GM13976 (cell line): ENCODE measurements at places on chromosomes 11 and 22.

- peak; percentile 94 for DNase-seq
Observed at GRCh38 chr11:116787786-116788486, at the start of gene ZPR1. ZPR1 (minus strand) TSS chr11:116788023; CDS start chr11:116787990, 33 bp downstream.

DNA sequence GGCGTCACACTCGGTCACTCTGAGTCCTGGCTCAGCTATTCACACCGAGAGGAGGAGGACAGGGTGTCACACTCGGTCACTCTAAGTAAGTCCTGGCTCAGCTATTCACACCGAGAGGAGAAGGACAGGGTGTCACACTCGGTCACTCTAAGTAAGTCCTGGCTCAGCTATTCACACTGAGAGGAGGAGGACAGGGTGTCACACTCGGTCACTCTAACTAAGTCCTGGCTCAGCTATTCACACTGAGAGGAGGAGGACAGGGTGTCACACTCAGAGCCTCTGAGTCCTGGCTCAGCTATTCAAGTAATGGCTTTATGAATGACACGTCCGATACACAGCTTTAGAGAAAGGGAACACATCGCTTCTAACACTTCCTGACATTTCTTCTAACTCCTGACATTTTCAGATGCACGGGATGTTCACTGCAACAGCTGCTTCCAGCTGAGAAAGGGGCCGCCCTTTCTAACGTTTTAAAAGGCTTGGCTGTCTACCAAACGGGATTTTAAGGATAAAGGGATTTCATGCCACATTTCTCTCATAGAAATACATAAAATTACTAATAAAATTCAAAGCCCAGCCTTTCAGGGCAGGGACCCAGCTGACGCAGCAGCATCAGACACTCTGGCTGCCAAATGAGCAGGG, 28.1 kb downstream of the DRD4 start:
- no peak for DNase-seq

DNA sequence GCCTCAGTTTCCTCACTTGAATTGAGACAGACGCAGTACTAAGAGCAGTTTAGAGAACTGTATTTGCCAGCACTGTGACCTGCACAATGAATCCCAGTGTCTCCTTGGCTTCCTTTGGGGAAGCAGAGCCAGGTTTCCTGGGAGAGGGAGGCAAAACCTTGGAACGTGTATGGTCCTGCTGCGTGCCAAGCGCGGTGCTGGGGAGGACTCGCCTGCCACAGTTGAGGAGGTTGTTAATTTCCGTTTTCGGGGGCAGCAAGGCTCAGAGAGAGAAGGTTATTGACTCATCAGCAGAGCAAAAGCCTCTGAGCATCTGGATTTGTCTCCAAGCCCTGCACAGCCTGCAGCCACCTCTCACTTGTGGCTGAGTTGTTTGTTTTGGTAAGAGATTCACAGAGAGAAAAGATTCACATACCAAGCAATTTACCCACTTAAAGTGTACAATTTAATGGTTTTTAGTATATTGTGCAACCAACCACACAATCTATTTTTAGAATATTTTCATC, 10.8 kb downstream of the SYT12 start:
- no peak for DNase-seq

DNA sequence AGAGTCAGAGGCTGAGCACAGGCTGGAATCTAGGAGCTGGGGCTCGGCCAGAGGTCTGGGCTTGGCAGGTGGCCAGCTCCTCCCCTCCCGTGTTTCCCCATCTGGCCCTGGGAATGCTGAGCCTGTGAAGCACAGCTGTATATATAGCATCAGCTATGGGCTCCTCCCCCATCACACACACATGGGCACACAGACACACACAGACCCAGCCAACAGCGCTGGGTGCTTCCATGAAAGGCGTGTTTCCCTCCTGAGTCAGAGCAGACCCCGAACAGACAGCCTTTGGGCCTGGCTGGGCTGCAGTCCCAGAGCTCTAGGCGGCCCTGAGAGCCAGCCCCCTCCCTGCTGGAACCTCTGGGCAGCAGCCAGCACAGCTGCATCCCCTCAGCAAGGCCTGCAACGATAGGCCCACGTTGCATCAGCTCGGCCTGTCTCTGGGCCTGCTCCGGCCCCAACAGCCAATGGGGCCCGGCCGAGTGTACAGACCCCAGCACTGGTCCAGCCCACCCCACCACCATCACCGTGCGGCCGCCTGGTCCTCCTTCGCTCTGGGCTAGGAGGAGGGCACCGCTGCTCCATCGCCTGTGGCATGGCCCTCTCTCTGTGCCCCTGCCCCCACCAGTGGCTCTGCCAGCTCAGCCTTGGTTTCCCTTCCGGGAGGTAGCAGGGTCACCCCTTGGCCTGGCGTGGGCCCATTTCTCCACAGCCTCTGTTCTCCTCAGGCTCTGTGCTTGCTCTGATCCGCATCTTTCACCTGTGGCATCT, 7.6 kb upstream of the SERPINH1 start:
- no peak for DNase-seq

GRCh38 chr11:81787584-81788049, 946.0 kb downstream of the FAM181B start:
- peak; percentile 7 for DNase-seq

- DNase-seq = no peak
Observed at GRCh38 chr11:16738947-16739815, 734 bp downstream of the C11orf58 start.

- peak; percentile 31 for DNase-seq
Observed at GRCh38 chr11:112453601-112454577, 193.2 kb upstream of the PLET1 start.

GRCh38 chr22:24768537-24769374, 5.8 kb downstream of the PIWIL3 start:
- peak; percentile 63 for DNase-seq

- DNase-seq = no peak
Observed at GRCh38 chr11:109018639-109019038, 353.8 kb downstream of the DDX10 start.

DNA sequence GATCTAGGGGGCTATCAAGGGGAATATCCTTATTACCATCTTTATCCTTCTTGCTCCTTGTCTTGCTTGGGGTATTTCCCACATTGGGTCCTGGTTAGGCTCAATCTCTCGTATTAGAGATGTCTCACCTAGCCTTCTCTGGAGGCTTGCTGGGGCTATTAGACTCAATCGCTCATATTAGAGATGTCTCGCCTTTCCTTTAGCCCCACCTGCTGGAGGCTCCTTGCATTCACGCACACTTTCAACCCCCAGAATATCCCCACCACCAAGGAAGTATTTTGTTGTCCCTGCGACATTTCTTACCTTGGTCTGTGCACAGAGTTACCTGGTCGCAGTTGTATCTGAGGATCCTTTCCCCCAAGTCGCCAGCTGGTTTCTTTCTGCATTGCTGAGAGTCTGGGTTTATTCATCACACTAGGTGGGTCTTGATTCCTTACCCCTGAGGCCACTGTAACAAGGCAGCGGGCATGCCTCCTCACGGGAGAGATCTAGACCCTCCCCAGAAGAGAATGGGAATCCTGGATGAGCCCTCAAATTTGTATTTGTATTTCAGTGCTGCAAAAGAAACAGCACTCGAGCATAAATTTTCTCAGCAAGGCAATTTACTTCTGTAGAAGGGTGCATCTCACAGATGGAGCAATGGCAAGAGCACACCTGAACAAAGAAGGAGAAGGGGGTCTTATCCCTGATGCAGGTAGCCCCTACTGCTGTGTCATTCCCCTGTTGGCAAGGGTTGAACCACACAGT, 15.9 kb upstream of the HYLS1 start:
- no peak for DNase-seq

DNA sequence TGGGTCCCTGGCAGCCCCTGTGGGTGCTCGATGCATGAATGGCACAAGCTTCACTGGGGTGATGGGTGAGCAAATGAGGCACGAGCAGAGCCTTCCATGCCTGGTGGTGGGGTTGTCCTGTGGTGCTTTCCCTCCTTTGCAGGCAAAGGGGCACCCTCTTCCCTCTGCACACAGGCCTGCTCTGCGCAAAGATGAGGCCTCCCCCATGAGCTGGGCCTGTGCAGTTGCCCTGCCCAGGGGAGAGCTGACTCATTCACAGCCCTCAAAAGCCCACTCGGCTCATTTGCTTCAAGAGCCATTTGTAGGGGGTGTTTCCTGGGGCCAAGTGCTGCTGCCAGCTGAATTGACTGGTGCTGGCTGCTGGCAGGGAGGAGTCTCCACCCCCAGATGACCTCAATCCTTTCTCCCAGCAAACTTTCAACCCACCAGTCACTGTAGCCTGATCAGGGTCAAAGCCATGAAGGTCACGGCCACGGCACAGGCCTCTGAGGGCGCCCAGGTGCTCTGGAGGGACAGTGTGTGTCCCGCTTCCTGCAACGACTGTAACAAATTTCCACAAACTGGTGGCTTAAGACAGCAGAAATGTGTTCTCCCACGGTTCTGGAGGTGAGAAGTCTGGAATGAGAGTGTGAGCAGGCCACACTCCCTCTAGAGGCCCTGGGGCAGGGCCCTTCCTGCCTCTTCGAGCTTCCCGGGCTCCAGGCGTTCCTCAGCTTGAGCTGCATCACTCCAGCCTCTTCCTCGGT, 48.8 kb upstream of the ANO1 start:
- no peak for DNase-seq

- no peak for DNase-seq
Observed at GRCh38 chr22:22689621-22690345, 45.4 kb downstream of the GGTLC2 start.

- DNase-seq = peak; percentile 82
Observed at GRCh38 chr22:20205964-20206708, 55.3 kb upstream of the CCDC188 start.

DNA sequence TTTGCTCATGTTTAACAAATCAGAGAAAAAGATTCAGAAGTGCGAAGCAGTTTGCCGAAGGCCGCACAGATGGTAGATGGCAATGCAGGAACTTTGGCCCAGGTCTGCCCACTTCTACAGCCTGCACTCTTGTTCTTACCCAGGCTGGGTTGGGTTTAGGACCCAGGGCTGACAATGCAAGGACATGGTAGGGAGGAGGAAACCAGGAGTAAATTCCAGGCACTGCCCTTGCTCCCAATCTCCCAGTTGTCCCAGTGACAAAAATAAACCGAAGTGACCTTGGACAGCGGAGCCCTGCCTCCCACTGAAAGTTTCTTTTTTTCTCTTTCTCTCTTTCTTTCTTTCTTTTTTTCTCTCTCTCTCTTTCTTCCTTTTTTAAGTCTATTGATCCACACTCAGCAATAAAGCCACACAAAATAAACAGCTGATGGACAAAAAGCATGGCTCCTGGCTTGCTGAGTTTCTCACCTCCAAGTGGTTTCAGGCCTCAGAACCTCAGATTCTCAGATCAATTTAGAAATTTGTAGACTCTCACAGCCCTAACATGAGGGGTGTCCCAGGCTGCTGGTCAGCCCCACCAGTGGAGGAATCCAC, 33.5 kb upstream of the FCHSD2 start:
- no peak for DNase-seq

DNA sequence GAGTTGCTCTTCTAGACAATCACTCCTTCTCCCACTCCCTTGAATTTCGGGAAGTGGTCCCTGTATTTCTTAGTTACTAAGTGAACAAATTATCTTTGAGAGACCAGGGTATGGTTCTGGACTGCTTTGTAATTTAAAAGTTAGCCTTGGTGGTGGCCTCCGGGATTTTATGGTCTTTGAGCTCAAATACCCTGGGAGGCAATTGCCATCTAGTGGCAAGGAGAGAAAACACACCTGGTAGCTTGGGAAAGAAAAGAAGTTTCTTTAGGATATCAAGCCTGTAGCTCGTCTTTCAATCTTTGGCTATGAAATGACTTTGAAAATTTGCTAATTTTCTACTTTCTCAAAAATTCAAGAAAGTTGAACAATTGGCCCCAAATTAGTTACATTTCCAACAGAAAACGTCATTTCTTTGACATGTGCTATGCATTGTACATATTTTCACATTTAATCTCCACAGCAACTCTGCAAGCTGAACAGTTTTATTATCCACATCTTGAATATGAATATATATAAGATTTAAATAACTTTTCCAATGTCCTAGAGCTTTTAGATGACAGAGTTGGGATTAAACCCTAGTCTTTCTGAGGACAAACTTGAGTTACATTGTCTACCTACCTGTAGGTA, 39.1 kb downstream of the MMP27 start:
- DNase-seq = peak; percentile 48

DNA sequence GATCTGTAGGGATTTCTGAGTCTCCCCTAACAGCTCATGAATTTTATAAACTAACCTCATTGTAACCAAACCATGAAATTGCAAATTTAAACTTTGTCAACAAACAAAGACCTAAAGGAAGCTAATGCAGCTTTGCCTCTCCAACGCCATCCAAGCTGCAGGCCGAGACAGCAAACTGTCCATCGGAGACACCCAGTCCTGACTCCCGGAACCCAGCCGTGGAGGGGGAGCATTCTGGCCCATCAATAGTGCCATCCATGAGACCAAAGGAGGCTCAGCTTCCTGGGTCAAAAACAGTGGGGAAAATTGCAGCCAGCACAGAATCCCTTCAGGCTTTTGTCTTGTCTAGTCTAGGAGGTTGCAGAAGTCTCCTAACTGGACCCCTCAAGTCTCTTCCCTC, 147.6 kb upstream of the OPCML start:
- DNase-seq = no peak

- no peak for DNase-seq
Observed at GRCh38 chr22:35620624-35621251, 3.6 kb upstream of the MB start.

GRCh38 chr11:97732011-97732632, 1288.6 kb upstream of the CNTN5 start:
- no peak for DNase-seq

GRCh38 chr11:71080239-71081097, 171.9 kb downstream of the SHANK2 start:
- peak; percentile 75 for DNase-seq

DNA sequence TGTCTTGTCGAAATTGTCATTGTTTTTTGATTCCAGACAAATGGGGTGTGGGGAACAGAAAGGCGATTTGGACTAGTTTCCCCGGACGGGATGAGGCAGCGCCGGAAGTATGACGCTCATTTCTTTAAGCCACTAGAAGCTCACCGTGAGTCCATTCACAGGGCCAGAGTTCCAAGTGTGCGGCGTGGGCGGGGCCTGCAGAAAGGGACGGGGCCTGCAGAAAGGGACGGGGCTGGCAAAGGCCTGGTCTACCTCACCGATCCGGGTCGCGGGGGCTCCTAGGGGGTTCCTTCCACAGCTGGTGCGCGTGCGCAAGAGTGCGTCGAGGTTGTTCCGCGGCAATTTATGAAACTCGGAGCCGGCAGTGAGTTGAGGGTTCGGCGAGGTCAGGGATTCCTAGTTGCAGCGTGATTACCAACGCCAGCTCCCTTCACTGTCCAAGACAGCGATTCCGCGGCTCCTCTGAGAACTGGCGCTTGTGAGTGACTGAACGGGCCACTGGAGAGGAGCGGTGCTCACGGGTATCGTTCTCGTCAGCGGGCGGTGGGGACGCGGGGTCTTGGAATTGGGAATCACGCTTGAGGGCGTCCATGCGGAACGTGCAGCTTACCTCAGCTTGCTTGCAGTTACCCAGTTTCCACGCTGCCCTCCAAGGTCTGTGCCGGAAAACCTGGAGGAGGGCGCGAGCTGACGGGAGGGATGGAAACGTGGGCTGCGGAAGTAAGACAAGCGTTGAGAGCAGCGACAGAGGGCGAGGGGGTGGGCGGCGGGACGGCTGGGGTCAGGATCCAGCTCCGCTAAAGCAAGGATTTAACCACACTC, at the start of gene ZNF215:
ZNF215 (plus strand) TSS at position 219 of the 822 bp plus-strand sequence. CDS start 5,847 bp downstream, outside the sequence.
- peak; percentile 76 for DNase-seq

- DNase-seq = no peak
Observed at GRCh38 chr11:13008061-13008435, 1.1 kb upstream of the RASSF10 start.
